ENCODE measurements at places on chromosomes 3 and 15.

DNA sequence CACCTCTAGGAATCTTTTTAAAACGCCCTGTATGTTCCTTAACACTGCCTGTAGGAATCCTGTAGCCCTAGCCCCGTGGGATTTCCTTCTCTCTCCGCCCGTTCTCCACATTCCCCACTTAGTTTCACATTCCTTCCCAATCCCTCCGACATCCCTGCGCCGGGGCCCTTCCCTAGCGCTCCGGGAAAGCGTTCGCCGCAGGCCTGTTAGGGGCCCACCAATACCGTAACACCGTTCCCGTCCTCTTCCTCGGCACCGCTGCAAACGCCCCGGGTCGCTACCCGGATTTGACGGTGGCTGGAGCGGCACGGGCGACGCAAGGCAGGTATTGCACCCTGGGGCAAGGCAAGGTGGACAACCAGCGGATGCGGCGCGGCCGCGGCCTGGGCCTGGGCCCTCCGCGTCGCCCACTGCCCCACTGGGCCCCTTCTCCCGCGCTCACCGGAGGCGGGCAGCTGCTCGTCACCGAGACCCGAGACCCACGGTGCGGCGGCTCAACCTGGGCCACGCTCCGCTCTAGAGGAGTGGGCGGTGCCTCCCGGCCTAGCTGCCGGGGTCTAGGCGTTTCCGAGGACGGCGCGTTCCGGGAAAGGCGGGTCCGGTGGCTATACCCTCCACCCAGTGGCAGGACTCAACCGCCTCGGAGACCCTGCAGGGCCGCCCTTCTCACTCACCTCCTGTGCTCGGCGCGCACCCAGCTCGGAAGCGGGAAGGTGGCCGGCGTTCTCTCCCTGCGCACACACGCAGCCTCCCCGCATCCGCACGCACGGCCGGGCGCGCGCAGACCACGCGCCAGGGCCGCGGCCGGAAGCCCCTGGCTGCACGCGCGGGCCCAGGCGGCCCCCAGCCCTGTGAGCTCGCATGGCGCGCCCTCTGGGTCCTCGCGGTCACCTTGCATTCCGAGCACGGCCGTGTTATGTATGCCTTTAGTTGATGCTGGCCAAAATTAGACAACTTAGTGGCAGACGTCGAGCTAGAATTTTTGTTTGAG lies at the start of gene B3GALNT1:
B3GALNT1 (minus strand) TSS at position 789 of the 991 bp plus-strand sequence. CDS start 18,595 bp downstream, outside the sequence.
- DNase-seq = no peak

- DNase-seq = no peak
Measured at GRCh38 chr3:87324609-87325008, 48.2 kb upstream of the POU1F1 start.

DNA sequence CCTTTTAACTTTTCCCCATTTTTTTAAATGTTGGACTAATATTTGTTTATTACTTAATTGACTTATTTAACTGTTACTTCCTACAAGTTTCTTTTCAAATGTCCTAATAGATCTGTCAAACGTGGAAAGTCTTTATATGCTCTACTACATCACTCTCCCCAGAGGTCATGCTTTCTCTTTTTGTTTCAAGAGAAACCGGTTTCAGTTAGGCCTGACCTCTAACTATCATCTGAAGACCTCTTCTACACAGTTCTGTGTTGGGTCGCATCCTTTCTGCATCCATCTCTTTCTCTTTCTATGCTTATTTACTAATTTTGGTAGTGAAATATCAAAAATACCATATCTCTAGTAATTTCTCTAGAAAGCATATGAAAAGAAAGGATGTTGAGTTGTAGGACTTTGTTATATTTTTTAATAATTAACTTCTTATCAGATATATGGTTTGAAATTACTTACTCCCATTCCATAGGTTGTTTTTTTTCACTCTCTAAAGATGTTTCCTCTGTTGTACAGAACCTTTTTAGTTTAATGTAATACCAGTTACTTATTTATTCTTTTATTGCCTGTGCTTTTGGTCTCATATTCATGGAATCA lies 781.2 kb upstream of the ARPP21 start:
- DNase-seq = no peak

GRCh38 chr15:68679961-68680371 lies 101.2 kb downstream of the CORO2B start:
- no peak for DNase-seq

DNA sequence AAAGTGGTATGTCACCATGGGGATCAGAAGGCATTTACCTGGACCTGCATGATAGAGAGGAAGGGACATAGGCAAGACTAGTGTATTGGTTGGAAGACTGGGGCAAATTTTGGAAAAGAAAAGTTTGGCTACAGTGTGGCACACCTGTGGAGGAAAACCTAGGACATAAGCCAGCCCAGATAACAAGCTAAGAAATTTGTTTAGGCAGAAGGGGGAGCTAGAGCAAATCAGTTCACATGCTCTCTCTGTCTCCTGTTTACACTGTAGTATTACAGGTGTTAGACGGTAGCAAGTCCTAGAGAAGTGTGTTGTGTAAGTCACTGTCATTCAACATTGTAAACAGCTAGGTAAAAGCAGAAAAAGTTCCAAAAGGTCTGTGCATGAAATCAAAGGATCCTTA lies 11.9 kb upstream of the ALDH1A2 start:
- no peak for DNase-seq

GRCh38 chr15:95353512-95353911 lies 977.0 kb upstream of the NR2F2 start:
- no peak for DNase-seq

- no peak for DNase-seq
Measured at GRCh38 chr3:123159926-123160635, 41.7 kb upstream of the SEC22A start.

DNA sequence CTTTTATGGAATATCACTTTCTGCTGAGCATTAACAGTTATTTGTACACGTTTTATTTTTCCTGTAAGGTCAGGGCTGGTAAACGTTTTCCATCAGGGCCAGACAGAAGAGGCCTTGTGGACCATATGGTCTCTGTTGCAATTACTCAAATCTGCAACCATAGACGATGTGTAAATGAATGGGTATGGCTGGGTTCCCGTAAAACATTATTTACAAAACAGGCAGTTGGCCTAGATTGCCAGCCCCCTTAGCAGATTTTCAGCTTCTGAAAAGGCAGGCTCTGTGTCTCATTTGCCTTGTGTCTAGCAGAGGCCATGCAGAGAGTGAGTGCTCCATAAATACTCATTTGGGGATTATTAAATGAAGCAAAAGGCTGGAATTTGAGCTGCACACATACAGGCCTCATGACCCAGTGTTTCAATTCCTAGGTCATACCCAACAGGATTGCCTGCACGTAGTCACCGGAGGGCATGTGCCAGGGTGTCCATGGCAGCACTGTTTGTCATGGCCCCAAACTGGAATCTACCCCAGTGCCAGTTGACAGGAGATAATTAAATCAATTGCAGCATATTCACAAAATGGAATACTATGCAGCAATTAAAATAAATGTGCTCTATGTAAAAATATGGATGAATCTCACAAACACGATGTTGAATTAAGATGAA lies 51.3 kb downstream of the GPD1L start:
- DNase-seq = no peak

DNA sequence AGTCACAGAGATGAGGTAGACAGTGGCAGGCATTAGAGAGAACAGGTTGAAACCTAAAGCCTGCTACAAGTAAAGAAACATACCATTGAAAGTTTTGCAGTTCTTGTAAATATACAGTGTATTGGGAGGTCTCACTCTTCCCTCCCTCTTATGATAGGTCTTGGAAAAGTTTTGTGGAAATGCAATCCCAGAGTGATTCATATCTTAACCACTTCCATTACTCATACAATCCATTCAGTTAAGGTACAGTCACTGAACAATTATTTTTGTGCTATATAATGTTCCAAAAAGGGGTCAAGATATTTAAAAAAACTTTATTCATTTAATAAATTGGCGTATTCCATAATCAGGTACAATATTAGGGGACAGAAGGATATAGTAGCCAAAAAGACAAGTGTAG lies 737.7 kb upstream of the ALCAM start:
- DNase-seq = no peak

- DNase-seq = no peak
Measured at GRCh38 chr3:110341047-110341446, 730.6 kb upstream of the NECTIN3 start.

DNA sequence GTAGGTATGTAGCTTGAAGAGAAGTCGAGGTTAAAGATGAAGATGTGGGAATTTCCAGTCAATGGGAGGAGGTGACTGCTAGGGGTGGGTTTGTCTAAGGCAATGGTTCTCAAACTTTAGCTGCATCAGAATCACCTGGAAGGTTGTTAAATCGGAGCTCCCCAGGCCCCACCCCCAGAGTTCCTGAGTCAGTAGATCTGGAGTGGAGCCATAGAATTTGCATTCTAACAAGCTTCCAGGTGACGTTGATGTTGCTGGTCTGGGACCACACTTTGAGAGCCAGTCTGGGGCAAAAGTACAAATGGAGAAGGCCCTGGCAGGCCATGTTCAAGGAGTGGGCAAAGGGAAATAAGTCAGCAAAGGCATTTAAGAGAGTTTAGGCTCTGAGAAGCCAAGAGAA lies 69.1 kb downstream of the CMTM8 start:
- DNase-seq = no peak

GRCh38 chr3:71304684-71305083 lies 278.8 kb downstream of the FOXP1 start:
- no peak for DNase-seq

DNA sequence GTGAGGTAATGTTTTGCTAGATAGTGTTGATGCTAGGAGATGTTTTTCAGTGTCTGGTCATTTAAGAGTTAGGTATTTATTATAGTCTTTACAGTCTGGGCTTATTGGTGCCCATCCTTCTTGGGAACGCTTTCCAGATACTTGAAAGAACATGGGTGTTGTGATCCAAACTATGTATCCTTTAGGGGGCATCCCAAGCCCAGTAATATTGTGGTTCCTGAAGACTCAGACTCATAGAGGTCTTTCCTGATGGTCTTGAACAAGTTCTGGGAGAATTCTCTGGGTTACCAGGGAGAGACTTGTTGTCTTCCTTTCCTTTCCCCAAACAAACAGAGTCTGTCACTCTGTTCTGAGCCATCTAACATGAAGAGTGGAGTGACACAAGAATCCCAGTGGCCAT lies 99.7 kb upstream of the LRRC3B start:
- DNase-seq = no peak

GRCh38 chr3:150755902-150756301 lies 7.1 kb downstream of the SIAH2 start:
- no peak for DNase-seq

DNA sequence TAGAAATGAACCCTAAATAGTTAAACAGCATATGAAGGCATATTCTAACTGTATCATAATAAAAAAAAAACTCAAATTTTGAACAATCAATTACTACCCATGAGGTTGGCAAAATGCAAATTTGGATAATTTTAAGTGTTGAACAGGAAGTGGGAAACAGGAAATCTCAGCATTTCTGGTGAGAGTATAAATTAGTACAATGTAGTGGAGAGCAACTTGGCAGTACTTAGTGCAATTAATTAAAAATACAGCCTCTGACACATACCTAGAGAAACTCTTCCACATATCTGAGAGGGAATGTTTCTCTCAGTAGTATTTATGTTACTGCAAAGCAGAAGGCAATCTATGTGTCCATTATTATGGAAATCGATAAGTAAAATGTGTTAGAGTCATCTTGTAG lies 96.8 kb downstream of the TUSC7 start:
- DNase-seq = no peak

- DNase-seq = no peak
Measured at GRCh38 chr15:100171411-100171810, 170.4 kb downstream of the ADAMTS17 start.

- DNase-seq = no peak
Measured at GRCh38 chr3:184568924-184569829, 7.6 kb downstream of the EPHB3 start.

- DNase-seq = no peak
Measured at GRCh38 chr3:8884630-8885290, 78.5 kb downstream of the RAD18 start.

GRCh38 chr3:133655731-133656515 lies 5.8 kb downstream of the TOPBP1 start:
- DNase-seq = no peak

GRCh38 chr15:76994971-76995945 lies at the start of gene PSTPIP1:
Gene PSTPIP1, plus strand, starts transcription at chr15:76995126. Its CDS starts 448 bp downstream, at chr15:76995574.
- no peak for DNase-seq

GRCh38 chr3:117409701-117410459 lies 700.3 kb downstream of the TUSC7 start:
- DNase-seq = no peak
